Stimulated activated CD8-positive, alpha-beta memory T cell treated with anti-CD3 and anti-CD28 coated beads, Interleukin-4, amount 100 ng/mL, for 1 hour (primary cell): ENCODE measurements at places on chromosomes 4 and X.

DNA sequence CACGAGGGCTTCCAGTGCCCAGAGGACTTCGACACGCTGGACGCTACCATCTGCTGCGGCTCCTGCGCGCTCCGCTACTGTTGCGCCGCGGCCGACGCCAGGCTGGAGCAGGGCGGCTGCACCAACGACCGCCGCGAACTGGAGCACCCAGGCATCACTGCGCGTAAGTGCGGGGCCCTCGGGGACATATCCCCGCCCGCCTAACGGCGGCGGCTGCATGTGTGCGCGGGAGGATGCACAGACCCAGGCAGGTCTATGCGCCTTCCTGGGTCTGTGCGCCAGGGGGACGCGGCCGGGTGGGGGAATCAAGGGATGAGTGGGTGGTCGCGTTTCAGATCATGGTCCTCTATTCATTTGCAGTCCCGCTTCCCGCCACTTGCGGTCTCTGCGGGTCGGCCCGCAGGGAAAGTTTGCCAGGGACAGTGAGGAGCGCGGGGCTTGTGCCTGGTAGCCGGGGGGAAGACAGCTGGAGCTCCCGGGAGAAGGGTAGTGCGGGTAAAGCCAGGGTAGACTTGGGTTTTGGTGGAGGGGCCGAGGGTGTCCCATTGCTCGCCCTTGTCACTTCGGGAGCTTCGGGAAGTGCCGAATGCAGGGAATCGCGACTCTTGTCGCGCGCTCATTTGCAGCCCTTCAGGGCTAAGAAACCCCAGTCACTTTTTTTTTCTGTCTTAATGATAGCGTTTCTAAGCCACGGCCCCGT, 1.0 kb downstream of the SHISA3 start:
- DNase-seq: no peak

- no peak for DNase-seq
These were observed 85.4 kb upstream of the PACRGL start for GRCh38 chr4:20614816-20615215.

GRCh38 chrX:146055733-146056132, 238.1 kb downstream of the SLITRK2 start:
- DNase-seq: no peak

- DNase-seq: no peak
These were observed 160.2 kb downstream of the SOWAHB start for GRCh38 chr4:76737771-76738085.

GRCh38 chrX:1451661-1452515, 821 bp downstream of the ASMTL start:
- DNase-seq: no peak

DNA sequence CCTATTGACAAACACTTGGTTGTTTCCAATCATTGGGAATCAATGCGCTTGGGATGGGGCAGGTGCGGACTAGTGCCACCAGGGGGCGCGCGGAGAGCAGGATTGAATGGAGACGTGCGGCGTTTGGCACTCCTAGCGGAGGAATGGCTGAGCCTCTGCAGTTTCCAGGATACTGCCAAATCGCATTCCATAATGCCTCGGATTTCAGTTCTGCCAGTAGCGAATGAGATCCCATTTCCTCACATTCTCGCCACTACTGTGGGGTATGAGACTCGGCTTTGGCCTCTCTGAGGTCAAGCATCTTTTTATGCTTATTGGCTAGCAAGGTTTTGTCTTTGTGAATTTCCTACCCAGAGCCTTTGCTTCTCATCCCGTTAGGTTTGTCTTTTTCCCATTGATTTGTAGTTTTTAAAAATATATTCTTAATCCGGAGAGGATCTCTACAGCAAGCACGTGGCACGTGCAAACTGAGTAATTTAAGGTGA, 28.7 kb downstream of the CLDN34 start:
- DNase-seq: peak; percentile 61
